Stimulated activated CD8-positive, alpha-beta memory T cell treated with anti-CD3 and anti-CD28 coated beads, Interleukin-7, amount 100 ng/mL, for 1 hour (primary cell): ENCODE measurements at places on chromosomes 4 and X.

GRCh38 chr4:28313729-28314713, 1453.4 kb downstream of the STIM2 start:
- no peak for DNase-seq

DNA sequence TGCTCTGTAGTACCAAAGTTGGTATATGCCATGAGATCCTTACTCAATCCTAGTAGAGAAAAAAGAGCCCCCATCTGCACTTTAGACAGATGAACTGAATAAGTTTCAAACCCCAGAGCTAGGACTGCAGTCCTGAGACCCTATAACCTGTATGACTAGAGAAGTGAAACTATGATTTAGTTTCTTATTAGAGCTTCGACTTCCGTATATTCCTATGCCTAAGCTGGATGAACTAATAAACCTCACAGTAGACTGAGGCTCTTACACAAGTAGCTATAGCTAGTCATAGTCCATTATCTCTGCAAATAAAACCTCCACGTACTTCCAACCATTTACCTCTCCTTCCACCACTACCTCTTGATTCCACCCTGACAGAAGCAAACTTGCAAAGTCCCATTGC, 6.3 kb upstream of the OTUD4 start:
- DNase-seq: no peak

DNA sequence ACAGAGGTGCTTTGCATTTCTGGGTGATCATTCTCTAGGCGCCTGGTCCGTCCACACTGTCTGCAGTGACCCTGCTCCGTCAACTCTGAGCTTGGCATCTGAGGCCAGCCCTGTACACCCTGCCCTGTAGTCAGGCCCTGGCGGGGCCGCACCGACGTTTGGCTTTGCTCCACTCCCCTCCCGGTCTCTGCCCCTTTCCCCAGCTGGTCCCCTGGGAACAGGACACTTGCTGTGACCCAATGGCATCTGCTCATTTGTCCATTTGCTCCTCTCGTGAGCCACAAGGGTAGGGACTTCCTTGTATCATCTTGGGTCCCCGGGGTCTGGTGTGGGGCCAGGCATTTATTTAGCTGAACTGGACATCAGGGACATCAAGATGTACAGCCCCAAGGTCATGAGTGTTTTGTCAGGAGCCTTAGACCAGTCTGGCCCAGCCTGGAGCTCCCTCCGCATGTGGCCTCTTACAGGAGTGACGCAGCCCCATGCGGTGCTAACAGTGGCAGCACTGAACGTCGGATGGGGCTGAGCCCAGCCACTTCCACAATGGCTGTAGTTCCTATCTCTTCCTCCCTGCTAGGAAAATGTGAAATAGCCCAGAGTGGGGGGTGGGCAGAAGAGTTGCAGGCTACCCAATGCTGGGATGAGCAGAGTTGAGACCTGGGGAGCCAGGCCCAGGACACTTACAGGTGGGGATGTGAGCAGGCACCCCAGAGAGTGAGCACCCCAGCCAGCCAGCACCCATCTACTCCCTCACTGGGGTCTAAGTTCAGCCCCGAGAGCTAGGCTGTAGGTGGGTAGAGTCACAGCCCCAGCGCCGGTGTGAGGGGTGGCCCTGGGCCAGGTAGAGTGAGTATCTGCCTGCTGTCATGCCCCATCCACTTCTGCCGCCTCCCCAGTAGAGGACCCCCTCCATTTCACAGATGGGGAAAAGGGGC, 2.0 kb upstream of the SH3BP2 start:
- no peak for DNase-seq

DNA sequence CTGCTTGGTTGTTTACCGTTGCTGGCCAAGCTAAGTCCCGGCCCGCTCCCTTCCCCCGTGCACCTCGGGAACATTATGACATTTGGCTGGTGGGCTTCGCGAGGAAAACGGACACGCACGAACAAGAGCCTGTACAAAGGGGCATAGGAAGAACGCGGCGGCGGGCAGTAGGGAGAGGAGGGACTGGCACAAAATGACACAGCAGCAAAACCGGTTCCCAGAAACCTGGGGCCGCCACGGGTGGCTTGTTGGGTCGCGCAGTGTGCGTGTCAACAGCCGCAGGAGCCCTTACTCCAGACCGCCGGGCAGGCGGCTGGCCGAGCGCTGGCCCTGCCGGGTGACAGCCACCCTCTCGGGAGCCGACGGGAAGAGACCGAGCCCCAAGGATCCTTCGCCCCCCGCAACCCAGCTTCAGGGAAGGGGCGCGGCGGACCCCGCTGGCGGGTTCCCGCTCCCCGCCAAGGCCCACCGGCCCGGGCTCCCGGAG, 1.6 kb upstream of the LIN54 start:
- no peak for DNase-seq

DNA sequence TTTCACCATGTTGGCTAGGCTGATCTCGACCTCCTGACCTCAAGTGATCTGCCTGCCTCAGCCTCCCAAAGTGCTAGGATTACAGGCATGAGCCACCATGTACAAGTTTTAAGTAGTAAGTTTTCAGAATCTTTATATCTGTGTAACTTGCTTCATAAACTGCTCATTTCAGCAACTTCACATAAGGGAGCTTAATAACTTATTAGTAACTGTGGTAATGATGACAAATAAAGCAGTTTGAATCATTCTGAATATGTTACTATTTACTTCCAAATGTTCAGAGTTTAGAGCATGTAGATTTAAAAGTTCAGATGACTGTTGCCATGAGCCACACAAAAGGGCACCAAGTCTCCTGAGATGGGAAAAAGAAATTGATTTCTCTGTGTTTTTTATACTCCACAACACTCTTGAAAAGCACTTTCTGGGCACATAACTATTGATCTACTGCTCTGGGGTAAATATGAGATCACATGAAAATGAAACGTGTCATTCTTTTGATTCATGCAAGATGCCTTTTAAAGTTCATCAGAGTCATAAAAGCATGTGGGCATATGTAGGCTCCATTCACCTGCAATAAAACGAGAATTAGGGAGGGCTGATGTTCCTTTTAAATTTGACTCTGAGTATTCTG, 14.1 kb upstream of the CA5B start:
- DNase-seq: no peak

GRCh38 chr4:2487632-2488031, 18.7 kb downstream of the RNF4 start:
- no peak for DNase-seq

GRCh38 chr4:140893939-140894338, 137.8 kb upstream of the TBC1D9 start:
- DNase-seq: no peak

DNA sequence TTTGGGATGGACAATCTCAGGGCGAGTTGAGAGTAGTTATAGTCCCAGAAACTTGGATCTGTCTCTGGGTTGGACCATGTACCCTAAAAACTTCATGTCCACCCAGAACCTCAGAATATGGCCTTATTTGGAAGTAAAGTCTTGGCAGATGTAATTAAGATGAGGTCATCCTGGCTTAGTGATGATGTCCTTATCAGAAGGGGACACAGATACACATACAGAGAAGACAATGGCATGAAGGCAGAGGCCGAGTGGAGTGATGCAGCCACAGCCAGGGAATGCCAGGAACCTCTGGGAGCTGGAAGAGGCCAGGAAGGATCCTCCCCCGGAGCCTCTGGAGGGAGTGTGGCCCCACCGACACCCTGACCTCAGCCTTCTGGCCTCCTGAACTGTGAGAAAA, 61.2 kb upstream of the STX18 start:
- DNase-seq: no peak

DNA sequence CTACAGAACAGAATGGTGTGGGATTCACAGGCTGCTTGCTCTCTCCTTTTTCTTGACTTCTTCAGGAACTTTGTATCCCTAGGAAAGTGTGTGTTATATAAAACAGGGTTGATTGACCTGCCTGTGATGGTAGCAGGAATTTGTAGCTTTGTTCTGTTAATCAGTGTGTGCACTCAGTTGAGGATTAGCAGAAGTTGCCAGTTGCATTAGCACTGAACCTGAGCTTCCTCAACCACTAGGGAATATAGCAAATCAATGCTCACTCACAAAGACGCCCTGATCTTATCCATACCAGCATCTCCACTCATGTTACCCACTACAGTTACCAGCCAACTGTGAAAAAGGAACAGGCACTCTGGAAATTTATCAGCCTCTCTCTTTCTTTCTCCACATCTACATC, 319.1 kb upstream of the EMCN start:
- no peak for DNase-seq

DNA sequence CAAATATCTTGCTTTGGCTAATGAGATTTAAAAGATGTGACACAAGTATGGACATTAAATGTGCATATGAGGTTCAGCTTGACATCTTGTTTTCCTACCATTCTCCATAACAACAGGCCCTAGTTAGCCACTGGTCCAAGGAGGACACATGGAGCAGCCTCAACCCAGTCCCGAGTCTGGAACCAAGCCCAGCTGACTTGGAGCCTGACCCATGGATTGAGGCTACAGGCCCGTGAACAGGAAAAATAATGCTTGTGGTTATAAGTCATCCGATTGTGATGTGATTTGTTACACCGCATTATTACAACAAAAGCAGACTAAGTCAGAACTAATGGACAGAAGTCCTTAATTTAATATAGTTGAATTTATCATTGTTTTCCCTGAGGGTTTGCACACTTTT, 123.2 kb upstream of the BANK1 start:
- DNase-seq: no peak
